Right atrium auricular region (tissue), 2 donors: ENCODE measurements at places on chromosomes 16 and 17.

DNA sequence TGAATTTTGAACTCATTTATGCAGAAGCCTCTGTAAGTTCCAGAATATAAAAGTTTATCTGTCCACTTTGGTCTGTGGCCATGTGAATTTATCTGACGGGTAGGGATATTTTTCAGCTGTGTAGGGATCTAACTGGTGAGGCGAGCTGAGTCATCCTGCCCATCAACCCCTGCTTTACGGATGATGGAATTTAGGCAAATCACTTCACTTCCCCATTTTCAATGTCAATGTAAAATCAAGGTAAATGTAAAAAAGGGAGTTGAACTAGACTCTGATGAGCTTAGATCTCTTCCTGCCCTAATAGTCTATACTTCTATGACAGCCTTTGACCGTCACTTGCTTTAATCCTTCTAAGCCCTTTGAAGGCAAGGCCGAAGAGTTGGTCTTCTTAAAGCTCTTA lies 2.6 kb downstream of the SLC16A6 start:
- no peak for DNase-seq

- DNase-seq, result no peak
Measured at GRCh38 chr16:25158401-25158800, 46.9 kb downstream of the LCMT1 start.

GRCh38 chr16:8103649-8104289 lies 486.5 kb downstream of the TMEM114 start:
- DNase-seq, result no peak

DNA sequence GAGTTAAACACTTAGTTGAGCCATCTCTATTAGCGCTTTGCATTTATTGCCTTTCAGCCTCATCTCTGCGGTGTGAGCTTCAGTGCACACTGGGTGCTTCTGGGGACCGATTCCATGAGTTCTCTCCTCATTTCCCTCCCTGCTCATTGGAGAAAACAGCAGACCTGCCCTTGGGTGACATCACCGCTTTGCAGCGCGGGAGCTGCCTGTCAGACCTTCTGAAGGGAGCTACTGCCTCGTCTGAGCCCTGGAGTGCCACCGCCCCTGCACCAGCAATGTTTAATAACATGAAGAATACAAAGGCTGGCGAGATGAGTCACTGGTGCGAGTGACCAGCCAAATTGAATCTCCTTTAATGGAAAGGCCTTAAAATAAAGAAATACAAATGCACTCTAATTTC lies 30.2 kb upstream of the CPPED1 start:
- no peak for DNase-seq

DNA sequence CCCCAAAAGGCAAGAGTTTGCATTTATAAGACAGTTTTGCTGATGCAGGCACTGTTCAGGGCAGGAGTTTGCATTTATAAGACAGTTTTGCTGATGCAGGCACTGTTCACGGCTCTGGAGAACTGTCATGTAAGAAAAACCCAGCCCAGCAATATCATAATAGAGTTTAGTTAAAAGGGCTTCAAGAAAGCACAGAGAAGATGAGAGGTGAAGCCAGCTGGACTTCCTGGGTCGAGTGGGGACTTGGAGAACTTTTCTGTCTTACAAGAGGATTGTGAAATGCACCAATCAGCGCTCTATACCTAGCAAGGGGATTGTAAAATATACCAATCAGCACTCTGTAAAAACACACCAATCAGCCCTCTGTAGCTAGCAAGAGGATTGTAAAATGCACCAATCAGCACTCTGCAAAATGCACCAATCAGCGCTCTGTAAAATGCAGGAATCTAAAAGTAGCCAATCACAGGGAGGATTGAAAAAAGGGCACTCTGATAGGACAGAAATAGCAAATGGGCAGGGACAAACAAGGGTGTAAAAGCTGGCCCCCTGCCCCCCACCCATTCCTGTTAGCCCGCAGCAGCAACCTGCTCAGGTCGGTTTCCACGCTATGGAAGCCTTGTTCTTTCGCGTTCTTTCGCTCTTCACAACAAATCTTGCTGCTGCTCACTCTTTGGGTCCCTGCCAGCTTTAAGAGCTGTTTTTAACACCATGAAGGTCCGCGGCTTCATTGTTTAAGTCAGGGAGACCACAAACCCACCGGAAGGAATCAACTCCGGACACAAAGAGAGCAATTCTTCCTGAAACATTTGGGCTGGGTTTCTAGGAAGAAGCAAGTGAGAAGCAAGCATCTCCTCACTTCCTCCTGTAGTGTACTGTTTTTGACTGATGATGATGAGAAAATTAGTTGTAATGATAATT lies 1.8 kb upstream of the CBX1 start:
- DNase-seq, result no peak
